ENCODE measurements at places on chromosomes 12 and 14. TPM values are rescaled to one million over a fixed set of nuclear protein-coding genes. Genes with fewer than 3 reads are reported as not detected.

Gene LRRIQ1
- not detected for total RNA-seq

Gene NPFF
- total RNA-seq: not detected

- peaks cover 16% of the 10 kb centered on the region for H3K4me1 ChIP-seq
- H3K27ac ChIP-seq: no peak overlapping the region
- no peak for DNase-seq
- no peaks in the 10 kb centered on the region for H3K27me3 ChIP-seq
- H3K36me3 ChIP-seq: no peaks in the 10 kb centered on the region
- no peak overlapping the region for H3K4me3 ChIP-seq
Observed at GRCh38 chr12:88922816-88923215, 342.5 kb upstream of the KITLG start.

GRCh38 chr12:3291939-3292338 lies 199.1 kb upstream of the PRMT8 start:
- DNase-seq: no peak
- peaks cover 17% of the 10 kb centered on the region for H3K4me1 ChIP-seq
- no peak overlapping the region for H3K4me3 ChIP-seq
- no peaks in the 10 kb centered on the region for H3K36me3 ChIP-seq
- peaks cover 16% of the 10 kb centered on the region for H3K27me3 ChIP-seq

GRCh38 chr12:13193505-13194231 lies 2.9 kb upstream of the EMP1 start:
- peaks cover 30% of the 10 kb centered on the region for H3K4me1 ChIP-seq
- H3K36me3 ChIP-seq: no peaks in the 10 kb centered on the region
- no peak overlapping the region for H3K27ac ChIP-seq
- no peak overlapping the region for H3K4me3 ChIP-seq
- no peak for DNase-seq

GRCh38 chr12:92248977-92249376 lies 103.3 kb upstream of the BTG1 start:
- no peaks in the 10 kb centered on the region for H3K27me3 ChIP-seq
- no peak for DNase-seq
- peaks cover 11% of the 10 kb centered on the region for H3K4me1 ChIP-seq

- no peaks in the 10 kb centered on the region for H3K4me1 ChIP-seq
- H3K27ac ChIP-seq: no peak overlapping the region
Observed at GRCh38 chr12:81143057-81143456, 65.2 kb downstream of the ACSS3 start.
